ENCODE measurements at places on chromosomes 6 and 20.

DNA sequence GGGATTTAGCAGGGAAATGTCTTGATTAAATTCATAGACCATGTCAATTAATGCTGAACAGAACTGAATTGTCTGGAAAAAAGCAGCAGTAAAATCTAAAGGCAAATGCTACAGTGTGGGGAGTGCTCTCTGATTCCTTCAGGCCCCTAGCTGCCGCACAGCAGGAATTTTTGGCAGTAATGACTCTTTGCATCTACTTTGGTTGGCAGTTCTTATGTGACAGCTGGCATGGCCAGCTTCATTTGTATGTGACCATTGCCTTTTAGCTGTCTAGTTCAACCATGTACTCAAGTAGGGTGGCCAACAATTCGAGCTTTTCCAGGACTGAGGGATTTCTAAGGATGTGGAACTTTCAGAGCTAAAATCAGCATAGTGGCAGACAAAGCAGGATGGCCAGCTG, 499.1 kb upstream of the MAN1A1 start:
- DNase-seq: no peak

DNA sequence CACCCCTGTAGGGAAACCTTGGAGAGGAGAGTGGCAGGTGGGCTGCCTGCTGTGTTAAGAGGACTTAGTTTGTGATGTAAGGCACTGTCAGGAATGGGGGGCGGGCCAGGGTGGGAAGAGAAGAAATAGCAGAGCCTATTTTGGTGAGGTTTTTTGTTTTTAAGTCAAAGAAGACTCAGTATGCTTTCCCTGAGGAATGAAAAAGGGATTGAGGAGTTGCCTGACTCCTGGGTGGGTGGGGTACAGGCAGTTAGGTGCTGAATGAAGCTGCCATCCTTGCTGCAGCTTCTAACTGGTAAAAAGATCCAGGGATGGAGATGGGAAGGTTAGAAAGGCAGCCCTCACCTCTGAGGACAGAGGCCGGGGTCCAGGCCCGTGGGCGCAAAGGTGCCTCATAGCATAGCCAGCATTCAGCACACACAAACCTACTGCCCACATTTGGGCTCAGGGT, 37.9 kb downstream of the PLCG1 start:
- DNase-seq: no peak

DNA sequence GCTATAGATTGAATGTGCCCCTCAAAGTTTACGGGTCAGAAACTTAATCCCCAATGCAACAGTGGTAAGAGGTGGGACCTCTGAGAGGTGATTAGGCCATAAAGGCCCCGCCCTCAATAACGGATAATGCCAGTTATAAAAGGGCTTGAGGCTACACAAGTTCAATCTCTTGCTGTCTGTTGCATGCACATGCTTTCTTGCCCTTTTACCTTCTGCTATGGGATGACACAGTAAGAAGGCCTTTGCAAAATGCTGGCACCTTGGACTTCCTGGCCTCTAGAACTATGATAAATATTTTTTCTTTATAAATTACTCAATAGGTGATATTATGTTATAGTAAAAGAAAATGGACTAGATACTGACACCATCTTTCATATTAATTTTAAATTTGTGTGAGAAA, 806.1 kb downstream of the TENT5A start:
- no peak for DNase-seq

DNA sequence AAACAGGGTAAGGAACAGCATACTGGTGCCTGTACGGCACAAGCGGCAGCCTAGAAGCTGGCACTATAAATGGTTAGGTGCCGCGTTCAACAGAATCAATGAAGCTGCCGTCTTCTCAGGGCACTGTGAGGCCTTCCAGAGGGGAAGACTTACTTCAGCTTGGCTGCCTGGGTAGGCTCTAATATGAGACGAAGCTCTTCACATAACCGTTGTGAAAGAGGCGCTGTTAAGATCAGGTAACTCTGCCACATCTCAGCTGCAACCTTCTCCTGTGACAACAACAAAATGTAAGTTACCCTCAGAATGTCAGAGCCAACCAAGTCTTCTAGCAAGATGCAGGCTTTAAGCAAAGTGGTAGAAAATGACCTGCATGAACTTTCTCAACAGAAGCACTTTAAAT, 12.0 kb upstream of the LYRM2 start:
- DNase-seq: no peak

- no peak for DNase-seq
Measured at GRCh38 chr6:88499845-88500699, 333.9 kb upstream of the CNR1 start.

GRCh38 chr6:168292826-168293225, 26.8 kb downstream of the DACT2 start:
- no peak for DNase-seq

DNA sequence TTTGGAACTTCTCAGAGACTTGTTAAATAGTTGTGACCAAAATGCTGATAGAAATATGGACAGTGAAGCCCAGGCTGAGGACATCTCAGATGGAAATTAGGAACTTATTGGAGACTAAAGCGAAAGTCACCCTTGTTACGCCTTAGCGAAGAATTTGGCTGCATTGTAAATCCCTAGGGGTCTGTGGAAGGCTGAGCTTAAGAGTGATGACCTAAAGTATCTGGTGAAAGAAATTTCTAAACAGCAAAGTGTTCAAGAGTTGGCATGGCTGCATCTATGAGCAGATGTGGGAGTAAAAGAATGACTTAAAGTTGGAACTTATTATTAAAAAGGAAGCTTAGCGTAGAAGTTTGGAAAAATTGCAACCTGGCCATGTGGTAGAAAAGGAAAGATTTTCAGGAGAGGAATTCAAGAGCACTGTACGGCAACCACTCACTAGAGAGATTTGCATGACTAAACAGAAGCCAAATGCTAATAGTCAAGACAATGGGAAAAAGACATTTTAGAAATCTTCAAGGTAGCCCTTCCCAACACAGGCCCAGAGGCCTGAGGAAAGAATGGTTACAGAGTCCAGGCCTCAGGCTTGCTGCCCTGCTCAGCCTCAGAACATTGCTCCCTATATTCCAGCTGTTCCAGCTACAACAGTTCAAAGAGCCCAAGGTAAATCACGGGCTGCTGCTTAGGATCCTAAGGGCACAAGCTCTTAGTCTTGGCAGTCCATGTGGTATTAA, 61.6 kb upstream of the TNFRSF21 start:
- no peak for DNase-seq

DNA sequence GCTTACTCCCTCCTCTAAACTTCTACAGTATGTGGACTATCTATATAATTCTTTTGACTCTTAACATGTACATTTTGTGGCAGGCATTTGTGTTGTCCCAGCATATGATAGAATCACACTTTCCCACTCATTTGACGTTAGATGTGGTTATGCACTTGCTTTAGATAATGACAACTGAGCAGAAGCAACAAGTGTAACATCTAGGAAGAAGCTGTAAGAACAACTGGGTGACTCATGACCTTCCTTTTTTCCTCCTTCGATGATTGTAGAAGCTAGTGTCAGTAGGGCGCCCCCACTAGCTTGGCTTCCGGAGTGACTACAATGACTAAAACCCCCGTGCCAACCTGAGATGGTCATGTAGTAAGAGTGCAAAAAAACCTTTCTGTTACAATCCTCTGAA, 74.6 kb upstream of the CEP85L start:
- DNase-seq: peak; percentile 32

GRCh38 chr6:39100358-39100757, 14.6 kb downstream of the SAYSD1 start:
- DNase-seq: no peak

- no peak for DNase-seq
Measured at GRCh38 chr6:117018771-117019170, 141.7 kb downstream of the RFX6 start.

GRCh38 chr20:36402708-36403107, 96.6 kb downstream of the DLGAP4 start:
- no peak for DNase-seq

DNA sequence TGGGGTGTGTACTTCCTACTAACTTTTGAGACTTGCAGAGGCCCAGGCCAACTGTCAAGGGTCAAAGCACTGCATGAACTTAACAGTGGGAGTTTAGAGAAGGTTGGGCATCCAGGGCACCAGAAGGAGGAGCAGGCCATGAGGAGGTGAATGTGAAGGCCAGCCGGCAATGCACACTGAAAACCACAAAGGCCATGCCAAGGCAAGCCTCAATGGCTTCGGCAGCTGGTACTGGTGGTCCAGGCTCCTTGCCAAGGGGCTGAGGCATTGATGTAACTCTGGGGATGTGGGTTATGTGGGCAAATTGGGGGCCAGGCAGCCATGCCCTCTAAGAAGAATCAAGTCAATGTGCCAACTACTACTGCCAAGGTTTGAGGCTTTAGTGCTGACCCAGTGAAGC, 222.4 kb downstream of the UNC5CL start:
- no peak for DNase-seq

- no peak for DNase-seq
Measured at GRCh38 chr20:58148891-58149290, 79.6 kb downstream of the ANKRD60 start.

- no peak for DNase-seq
Measured at GRCh38 chr20:62236200-62236599, 2.1 kb upstream of the OSBPL2 start.

- no peak for DNase-seq
Measured at GRCh38 chr6:29563435-29563965, 4.0 kb upstream of the UBD start.

- DNase-seq: no peak
Measured at GRCh38 chr6:149419696-149420404, 19.8 kb downstream of the SUMO4 start.

- DNase-seq: no peak
Measured at GRCh38 chr20:48773837-48774418, 53.9 kb downstream of the PREX1 start.

DNA sequence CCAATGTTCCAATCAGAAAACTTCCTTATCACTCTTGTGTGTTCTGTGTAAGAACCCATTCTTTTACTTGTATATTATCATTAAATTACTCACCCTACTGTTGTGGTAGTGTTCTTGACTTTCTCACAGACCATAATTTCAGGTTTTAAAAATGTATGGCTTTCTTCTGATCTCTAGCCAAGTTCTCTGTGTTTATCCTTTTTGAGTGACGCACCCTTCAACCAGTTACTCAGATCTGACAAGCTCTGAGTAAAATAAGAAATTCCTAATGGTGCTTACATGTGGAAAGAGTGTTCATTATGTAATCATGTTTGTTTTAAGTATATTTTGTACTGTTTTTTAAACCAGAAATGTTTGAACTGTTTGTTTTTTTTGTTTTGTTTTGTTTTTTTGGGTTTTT, 11.0 kb downstream of the TBPL1 start:
- DNase-seq: no peak

DNA sequence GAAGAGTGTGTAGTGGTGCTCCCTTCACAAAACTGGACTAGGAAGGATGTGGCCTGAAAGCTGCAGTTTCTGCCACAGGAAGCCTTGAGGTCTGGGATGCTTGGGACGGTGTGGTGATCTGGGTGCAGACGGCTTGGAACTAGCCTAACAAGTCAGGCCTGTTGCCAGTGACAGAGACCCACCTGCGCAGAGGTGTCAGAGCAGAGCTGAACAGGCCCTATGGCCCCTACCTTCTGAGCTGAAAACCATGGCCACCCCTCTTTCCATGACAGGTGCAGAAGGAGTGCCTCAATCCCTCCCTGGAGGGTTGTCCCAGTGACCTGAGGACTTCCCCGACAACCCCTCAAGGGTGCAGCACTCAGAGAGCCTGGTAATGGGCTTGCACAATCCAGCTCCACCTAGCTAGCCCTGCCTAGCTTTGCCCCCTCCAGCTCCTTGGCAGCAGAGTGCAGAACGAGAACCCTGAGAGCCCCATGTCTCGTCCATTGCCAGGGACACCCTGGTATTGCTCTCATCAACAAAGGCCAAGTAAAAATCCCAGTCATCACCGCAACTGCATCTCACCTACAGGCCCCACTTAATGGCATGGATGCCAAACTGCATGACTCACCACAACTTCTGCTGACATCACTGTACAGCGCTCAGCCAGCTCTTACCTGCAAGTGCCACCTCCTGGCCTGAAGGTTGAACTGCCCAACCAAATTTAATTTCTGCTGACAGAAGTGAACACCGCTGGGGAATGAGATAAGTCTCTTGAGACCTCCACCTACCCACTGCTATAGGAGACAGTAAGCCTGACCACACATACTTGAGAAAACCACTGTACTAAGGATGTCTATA, 563.1 kb downstream of the TFAP2A start:
- no peak for DNase-seq

DNA sequence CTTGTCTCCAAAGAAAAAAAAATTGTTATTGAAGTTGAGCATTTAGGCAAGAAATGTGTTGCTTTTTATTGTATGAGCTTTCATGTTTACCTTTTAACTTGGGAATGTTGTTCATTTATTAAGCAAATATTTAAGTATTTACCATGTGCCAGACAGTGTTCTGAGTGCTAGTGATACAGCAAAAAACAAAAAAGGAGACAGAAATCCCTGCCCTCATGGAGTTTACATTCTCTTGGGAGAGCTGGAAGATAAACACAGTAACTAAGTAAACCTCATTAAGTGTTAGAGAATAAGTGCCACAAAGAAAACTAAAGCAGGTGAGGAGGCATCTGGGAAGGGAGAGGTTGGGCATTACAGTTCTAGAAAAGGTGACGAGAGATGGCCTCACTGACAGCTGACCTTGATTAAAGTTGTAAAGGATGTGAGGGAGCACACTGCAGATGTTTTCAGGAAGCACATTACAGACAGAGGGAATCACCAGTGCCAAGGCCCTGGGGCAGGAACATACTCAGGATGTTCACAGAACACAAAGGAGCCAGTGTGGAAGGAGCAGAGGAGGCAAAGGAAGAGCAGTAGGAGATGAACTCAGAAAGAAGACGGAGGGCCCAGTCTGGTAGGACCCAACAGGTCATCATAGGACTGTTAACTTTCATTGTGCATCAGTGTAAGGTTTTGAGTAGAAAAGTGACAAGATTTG, 33.5 kb downstream of the XRN2 start:
- no peak for DNase-seq

DNA sequence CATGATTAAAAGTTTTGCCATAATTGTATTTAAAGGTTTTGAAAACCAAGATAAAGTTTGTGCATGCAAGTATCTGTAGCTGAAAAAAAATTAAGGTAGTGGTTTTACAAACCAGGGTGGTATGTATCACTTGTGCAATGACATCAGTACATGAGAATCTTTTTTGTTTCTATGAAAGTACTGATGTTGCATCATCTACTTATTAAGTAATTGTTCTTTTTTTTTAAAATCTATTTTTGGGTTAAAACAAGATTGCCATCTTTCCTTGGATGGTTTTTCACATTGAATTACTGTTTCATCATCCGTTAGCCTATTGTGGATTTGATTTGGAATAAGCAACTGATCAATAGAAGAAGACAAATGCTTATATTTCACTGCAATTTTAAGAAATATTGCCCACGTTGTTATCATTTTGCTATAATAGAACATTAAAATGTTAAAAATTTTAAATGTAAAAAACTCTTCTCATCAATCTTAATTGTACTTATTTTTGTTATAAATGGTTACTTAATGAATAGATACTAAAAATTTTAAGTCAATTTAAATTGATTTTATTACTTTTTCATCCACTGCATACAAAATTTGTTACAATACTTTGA, 39.8 kb upstream of the TAGAP start:
- DNase-seq: no peak

DNA sequence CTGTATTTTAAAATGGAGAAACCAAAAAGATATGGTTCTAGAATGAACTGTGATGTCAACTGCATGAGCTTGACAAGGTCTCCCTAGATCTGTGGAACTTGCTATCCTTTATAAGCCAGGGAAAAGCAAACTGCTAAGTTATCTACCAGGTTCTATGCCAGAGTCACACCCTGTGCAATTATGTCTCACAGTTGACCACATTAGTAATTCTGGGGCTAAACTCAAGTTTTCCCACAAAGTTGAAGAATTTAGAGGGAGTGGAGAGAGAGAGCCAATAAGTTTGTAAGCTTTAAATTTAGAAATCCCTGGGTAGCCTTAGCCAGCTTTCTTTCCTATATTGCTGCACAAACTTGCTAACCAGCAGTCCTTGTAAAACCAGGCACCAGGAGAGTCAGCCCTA, 407.0 kb upstream of the SASH1 start:
- DNase-seq: no peak

Measured in stimulated activated CD8-positive, alpha-beta memory T cell treated with anti-CD3 and anti-CD28 coated beads, Interleukin-4, amount 100 ng/mL, for 1 hour (primary cell).